ENCODE measurements at places on chromosomes 1 and 21. TPM values are rescaled to one million over a fixed set of nuclear protein-coding genes. Genes with fewer than 3 reads are reported as not detected.

Gene HIPK1
- total RNA-seq, result 12.2 TPM

Gene VANGL2
- 6.3 TPM for total RNA-seq

Gene OBSCN
- 11.5 TPM for total RNA-seq

Gene PTPN7
- total RNA-seq, result not detected
